Dermis microvascular lymphatic vessel endothelial cell (primary cell): ENCODE measurements at places on chromosomes 4 and X. TPM values are rescaled to one million over a fixed set of nuclear protein-coding genes. Genes with fewer than 3 reads are reported as not detected.

Gene NCBP2L
- total RNA-seq = not detected in 2 replicates

Gene TAB3
- total RNA-seq = 4.5 and 6.8 TPM in 2 replicates

Gene KLKB1
- total RNA-seq = 0.26 and 1.1 TPM in 2 replicates

Gene BEX3
- total RNA-seq = 159 and 190 TPM in 2 replicates

Gene CTAG1B
- total RNA-seq = not detected in 2 replicates

Gene RPGR
- 28.5 and 29.5 TPM in 2 replicates for total RNA-seq

Gene SPANXN3
- total RNA-seq = not detected in 2 replicates

Gene ZDHHC15
- under 0.01 TPM in 1 of 2 replicates, not detected in the other for total RNA-seq

Gene TCEAL6
- total RNA-seq = not detected in 2 replicates

Gene KCNE5
- total RNA-seq = 0.13 TPM in 1 of 2 replicates, not detected in the other

Gene SERPINA7
- not detected in 2 replicates for total RNA-seq

Gene SPANXD
- total RNA-seq = not detected in 2 replicates

Gene SMIM31
- total RNA-seq = not detected in 2 replicates

Gene CHRDL1
- total RNA-seq = under 0.01 TPM in 1 of 2 replicates, not detected in the other

Gene TRPC5OS
- not detected in 2 replicates for total RNA-seq

Gene ARHGEF6
- total RNA-seq = 8.9 and 15.4 TPM in 2 replicates

- no peak for DNase-seq
Measured at GRCh38 chrX:137033774-137034507, at the start of gene GPR101. GPR101 (minus strand) TSS chrX:137033995; CDS start chrX:137031674, 2,321 bp downstream.

DNA sequence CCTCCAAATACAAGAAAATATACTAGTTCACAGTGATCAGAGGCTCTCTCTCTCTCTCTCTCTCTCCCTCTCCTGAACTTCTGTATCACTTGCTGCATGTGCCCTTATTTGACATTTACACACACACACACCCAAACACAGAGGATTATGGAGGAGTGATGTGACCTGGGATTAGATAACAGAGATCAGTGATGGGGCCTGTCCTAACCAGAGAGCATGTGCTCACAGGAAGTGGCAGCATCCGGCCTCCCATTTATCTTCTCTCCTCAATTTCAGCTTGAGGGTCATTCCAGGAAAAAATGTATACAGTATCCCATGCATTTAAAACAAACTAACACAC lies 143.0 kb downstream of the TSPAN5 start:
- DNase-seq = no peak

DNA sequence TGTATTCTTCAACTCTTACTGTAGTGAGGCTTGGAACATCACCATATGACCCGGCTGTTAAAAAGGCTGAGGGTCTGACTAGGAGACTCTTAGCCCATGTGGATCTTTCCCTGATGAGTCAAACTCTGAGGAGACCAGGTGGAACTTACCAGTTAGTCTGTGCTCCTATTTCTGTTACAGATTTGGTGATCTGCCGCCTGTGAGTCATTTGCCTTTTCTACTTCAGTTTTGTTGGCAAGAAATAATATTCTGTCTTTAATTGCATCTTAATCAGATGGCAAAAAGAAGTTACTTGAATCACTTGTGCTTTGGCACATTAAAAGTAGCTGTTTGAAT lies 48.4 kb downstream of the MTM1 start:
- DNase-seq = no peak

- DNase-seq = no peak
Measured at GRCh38 chr4:148749403-148749802, 307.2 kb upstream of the NR3C2 start.

DNA sequence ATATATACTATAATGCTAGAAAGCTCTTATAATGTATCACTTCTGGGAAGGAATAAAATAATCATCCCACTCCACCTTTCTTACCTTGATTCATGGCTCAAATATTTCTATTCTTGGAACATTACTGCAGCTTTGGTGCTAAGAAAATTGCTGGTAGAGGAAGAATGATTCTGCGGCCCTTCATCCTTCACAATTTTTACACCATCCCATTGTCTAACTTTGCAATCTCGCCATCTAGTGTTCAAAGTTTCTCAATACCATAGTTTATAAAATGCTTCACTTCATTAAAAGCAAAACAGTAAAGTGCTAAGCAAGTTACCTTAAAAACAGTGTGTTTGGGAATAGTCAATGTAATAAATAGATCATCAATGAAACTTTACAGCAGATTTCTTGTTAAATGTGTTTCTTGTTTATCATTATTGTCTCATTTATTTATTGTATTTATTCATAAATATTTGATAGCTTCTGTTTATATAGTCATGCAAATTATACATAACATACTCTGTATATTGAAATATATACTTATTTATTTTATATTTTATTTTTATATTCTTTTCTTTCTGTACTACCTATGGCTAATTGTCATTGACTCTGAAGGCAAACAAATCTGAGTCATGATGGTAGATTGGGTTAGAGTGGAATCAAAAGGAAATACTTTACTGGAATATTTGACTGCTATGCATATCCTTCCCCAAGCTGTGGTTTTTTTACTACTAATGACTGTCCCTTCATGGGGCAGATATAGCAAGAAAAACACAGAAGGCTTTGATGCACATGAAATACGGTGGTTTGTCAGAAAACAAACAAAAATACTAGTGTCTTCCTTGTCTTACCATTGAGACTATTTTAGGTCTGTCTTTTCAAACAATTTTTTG lies 390.7 kb downstream of the MAPK10 start:
- DNase-seq = peak; percentile 59

DNA sequence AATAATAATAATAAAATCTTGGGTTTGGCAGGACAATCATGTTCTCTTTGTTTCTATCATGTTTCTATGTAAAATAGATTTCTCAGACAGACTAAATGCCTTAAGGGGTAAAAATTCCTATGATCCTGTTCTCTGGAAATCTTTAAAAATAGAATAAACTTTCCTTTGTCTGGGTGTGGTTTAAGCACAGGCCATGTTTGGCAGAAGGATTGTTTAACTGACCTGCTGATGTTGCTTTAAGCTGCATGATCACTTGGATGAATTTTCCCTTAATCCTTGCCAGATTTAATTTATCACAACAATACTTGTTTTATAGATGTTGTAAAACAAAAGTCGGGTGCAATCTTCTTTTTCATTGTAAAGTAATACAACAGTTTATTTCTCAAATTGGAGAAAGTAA lies 341.7 kb upstream of the FAT1 start:
- no peak for DNase-seq

DNA sequence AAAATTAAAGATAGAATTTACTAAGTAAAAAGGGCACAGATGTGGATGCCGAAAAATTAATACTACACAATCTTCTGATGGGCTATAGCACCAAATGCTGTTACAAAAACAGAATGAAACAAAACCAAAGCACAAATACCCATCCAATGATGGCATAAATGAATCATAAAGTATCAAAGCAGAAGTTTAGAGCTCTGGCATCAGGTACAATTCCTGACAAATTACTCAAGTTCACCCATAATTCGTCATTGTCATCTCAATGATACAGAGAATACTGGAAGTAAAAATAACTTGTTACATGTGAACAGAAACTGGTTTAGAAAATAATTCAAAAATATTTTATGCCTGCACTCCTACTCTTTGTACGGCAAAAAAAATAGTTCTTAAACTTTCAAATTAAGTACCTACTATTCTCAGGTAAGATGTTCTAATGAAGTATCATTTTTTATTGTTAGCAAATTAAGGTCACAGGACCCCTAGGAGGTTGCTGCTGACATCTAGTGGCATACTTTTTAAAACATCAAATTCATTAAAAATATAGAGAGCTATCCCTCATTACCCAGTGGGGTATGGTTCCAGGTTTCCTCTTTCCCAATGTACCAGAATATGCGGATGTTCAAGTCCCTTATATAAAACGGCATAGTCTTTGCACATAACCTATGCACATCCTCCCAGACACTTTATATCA lies 126.1 kb downstream of the INPP4B start:
- peak; percentile 5 for DNase-seq

- DNase-seq = no peak
Measured at GRCh38 chr4:151575646-151576045, 166.7 kb downstream of the FHIP1A start.

DNA sequence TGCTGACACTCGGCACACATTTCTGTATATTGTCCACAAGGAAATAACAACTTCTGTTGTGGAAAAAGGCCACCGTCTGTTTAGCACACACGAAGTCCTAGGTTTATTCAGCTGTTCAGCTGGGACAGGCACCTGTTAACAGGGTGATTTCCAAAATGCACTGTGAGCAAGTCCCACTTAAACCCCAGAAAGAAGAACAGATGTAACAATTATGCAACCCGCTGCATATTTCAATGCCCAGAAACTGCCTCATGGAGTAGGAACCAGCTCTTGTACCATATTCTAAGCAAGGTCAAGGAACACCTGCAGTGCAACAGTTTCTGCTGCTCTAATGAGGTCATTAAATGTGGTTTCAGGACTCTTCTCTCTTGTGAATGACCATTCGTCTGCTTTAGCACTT lies 77.1 kb downstream of the GEMIN8 start:
- DNase-seq = no peak

DNA sequence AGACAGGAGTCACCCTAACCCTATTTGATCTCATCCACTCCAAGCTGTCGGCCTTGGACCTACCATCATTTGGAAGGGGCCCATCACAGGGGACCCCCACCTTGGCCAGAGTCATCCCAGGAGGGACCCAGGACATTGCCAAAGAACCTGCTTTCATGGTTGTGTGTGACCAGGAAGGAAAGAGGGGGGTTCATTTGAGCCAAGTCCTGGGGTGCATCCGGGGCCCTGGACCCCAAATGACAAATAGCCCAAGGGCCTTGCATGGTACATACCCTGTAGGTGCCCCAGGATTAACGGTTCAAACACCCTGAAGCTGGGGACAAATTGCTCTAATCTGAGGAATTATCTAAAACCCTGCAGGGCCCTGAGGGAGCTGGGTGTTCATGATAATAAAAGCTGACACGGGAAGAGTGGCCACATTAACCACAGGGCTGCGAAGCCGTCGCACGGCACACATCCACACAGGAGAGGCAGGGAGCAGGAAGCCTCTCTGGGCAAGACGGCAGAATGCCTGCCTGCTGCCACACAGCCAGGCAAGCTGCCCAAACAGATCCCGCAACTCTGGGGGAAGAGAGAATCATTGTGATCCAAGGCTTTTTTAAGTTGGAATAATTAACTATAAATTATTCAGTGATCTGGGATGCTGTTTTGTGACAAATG lies 28.2 kb upstream of the PPP2R2C start:
- DNase-seq = no peak

GRCh38 chr4:101696276-101697010 lies 94.1 kb upstream of the BANK1 start:
- no peak for DNase-seq

DNA sequence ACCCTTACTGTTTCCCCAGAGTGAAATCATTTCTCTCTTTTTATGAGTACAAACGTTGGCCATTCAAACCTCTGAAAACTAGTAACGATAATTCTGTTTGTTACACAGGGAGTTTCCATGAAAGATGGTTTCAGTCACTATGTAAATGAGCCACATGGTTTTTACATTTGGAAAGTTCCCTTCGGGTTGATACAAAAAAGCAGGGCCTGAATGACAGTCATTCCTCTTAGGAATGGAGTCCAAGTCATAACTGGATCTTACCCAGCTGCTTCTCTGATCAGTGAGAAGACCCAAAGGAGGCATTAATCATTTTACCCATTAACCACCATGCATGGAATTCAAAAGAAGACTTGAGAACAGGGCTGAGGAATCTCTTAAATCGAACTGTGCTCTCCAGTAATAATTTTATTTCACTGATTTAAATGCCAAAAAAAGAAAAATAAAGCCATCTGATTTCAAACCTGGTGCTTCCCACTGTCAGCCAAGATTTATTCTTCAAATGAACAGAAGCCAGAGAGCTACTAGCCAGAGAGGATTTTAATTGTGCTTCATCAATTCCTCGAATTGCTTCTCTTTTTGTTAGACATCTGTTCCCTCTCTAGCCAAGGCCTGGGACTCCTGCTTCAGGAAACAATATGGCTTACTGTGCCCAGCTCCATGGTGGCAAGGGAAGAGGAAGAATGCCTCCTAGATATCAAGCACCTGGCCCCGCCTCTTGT lies 3.2 kb downstream of the SOWAHB start:
- DNase-seq = no peak

GRCh38 chrX:41406201-41406600 lies 40.9 kb upstream of the NYX start:
- no peak for DNase-seq

- DNase-seq = no peak
Measured at GRCh38 chr4:3065551-3065950, 8.8 kb downstream of the HTT-AS start.

- DNase-seq = no peak
Measured at GRCh38 chr4:138696058-138696457, 319.5 kb upstream of the NOCT start.

GRCh38 chr4:72525938-72526337 lies 43.1 kb downstream of the ADAMTS3 start:
- peak; percentile 80 for DNase-seq

DNA sequence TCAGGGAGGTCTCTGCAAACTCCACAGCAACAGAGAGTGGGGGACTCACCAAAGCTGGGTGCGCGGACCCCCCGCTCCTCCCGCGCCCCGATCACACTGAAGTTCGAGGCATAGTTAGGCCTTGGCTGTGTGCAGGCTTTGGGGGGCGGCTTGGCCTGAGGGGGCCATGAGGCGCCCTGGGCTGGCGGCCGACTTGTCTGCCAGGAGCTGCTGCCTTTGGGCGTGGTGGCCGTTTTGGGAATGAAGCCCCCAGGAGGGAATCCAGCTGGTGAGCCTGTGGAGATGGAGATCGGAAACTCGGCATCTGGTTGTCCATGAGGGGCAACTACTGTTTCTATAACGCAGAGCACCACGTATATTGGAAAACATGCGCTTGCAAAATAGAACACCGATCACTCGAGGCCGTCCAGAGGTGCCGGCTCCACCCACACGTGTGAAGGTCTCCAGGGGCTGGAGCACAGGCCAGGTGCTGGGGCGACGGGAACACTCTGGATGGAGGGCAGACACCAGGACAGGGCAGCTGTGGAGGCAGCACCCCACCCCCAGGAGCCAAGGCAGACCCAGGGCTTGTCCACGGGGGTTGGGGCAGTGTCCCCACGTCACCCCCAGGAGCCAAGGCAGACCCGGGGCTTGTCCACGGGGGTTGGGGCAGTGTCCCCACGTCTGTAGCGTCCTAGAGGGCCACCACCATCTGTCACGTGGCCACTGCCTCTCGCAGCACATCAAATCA lies 25.9 kb upstream of the CPLX1 start:
- no peak for DNase-seq

- DNase-seq = no peak
Measured at GRCh38 chr4:182185491-182185890, 57.7 kb upstream of the TENM3 start.

- DNase-seq = no peak
Measured at GRCh38 chr4:52483186-52483890, 175.8 kb downstream of the USP46 start.

- DNase-seq = no peak
Measured at GRCh38 chr4:40193578-40193977, 3.3 kb upstream of the RHOH start.

- peak; percentile 53 for DNase-seq
Measured at GRCh38 chr4:57053508-57053907, 56.7 kb downstream of the IGFBP7 start.

- no peak for DNase-seq
Measured at GRCh38 chr4:8849266-8850073, 22.2 kb downstream of the HMX1 start.

DNA sequence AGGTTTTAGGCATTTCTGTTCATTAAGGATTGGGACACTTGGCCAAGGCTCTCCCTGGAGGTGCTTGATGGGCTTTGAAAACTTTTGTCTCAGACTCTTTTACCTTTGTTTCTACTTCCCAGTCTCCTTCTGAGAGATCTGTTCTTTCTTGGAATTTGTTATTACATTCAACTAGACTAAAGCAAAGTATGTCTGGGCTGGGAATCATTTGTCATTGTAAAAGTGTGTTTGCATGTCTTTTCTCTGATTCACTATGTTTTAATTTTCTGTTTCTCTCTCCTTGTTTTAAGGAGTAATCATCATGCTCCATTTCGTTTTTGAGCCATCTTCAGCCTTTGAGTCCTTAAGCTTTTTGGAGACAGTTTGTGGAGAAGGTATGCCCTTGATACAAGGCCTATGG lies 12.2 kb upstream of the PGRMC2 start:
- no peak for DNase-seq
